Activated naive CD4-positive, alpha-beta T cell treated with anti-CD3 and anti-CD28 coated beads, Interleukin-2, amount 10 ng/mL, durations not matched to agents 7 days and 5 days (primary cell): ENCODE measurements at places on chromosomes 1 and 21.

- DNase-seq: no peak
Measured at GRCh38 chr1:14817223-14818170, 219.0 kb downstream of the KAZN start.

DNA sequence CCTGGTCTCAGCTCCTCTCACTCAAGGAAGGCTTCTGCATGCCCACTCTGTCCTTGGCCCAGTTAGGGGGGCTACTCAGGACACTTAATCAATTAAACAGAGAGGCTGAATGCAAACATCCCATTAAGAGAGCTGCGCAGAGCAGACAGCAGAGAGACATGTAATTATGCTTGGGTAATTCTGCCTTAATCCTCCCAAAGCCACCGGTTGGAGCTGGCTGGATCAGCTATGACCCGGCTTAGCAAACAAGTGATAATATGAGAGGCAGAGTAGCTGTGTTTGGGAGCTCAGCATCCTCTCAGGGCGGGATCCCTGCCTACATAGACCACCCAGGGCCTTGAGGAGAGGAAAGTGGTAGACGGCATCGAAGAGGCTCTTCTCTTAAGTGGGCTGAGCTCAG lies 183.2 kb downstream of the GRIK3 start:
- DNase-seq: no peak

DNA sequence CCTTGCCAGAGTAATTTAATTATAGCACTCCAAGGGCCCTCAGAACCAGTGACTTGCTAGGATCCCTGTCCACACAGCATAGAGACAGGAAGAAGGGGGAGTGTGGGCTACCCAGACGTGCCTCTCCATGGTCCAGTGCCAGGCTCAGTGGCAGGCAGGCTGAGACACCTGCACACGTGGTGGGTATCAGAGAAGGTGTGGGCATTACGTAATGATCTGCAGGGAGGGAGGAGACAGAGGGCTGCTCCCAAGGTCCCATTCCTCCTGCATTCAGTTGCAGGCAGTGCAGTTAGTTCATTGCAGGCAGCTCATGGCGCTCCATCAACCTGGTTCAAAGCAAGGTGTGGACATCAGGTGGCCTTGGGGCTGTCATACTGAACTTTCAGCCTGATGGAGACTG lies 49.9 kb downstream of the C8B start:
- no peak for DNase-seq

- DNase-seq: no peak
Measured at GRCh38 chr1:192190066-192190465, 31.8 kb downstream of the RGS18 start.

- no peak for DNase-seq
Measured at GRCh38 chr1:27536010-27536757, 46.2 kb upstream of the WASF2 start.
